Neural progenitor cell (in vitro differentiated cells): ENCODE measurements at places on chromosomes 7 and 10. TPM values are rescaled to one million over a fixed set of nuclear protein-coding genes. Genes with fewer than 3 reads are reported as not detected.
A peak's percentile ranks its signal among the peaks of the same experiment; 100 is the strongest.

DNA sequence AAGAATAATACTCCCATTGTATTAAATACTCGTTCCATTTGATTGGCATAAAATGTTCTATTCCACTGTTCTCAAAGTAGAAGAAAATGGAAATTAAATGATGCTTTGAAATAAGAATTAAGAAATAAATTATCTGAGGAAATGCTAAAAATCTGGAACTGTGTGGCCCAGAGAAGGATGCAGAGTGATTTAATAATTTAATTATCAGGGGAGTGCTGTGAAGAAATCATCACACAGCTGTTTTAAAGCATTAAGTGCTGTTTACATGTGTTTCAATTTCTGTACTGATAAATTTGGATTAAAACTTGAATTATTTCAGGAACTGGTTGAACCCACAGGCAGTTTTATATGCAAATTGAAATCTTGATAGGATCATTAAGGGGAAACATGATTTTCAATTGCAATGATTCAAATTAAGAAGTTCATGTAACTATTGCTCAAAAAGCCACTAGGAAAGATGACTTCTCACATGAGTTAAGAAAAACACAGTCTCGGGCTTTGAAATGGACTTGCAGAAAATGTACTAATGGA lies 56.3 kb downstream of the COL28A1 start:
- DNase-seq, result no peak

DNA sequence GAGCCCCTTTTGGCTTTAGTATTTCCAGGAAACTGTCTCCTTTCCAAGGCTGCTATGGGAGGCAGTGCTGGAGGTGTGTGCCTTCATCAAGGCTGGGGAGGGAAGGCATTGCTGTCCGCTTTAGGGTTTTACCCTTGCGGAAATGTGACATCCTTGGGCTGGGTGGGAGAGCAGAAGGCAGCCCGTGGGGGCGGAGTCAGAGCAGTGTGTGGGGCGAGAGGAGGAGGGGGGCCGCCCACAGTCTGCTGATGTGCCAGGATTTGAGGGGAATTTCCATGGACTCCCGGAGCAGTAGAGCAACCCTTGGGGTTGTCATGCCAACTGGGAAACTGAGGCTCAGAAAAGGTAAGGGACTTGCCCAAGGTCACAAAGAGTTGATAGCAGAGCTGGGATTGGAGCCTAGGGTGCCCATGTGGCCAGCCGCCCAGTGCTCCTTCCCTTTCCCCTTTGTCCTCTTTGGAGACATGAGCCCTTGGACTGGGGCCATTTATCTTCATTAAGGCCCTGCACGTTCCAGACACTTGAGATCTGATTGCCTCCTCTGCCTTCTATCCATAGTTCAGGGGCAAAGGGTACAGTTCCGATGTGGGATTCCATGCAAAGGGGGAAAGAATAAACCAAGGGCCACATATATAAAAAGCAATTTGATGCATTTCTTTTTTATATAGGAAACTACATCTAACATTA lies 22.2 kb downstream of the TSPAN15 start:
- no peak for DNase-seq

GRCh38 chr7:88391247-88391646 lies 84.6 kb upstream of the STEAP4 start:
- DNase-seq, result no peak

- no peak for DNase-seq
Measured at GRCh38 chr10:124560377-124561105, 98.9 kb downstream of the LHPP start.

- DNase-seq, result no peak
Measured at GRCh38 chr10:71815515-71816130, 35.4 kb downstream of the PSAP start.

The OR2A12 gene
- not detected in 2 replicates for total RNA-seq

DNA sequence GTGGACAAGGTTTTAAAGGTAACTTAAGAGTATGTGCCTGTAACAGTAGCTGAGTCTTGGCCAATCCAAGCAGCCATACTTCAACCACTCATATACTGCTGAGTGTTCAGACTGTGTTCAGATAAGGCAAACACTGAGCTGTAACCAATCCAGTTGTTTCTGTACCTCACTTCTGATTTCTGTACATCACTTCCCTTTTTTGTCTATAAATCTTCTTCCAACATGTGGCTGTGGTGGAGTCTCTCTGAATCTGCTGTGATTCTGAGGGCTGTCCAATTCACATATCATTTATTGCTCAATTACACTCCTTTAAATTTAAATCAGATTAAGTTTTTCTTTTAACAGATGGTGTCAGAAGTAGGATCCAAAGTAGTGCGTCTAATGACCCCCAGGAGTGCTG lies 149.5 kb upstream of the PHF14 start:
- no peak for DNase-seq

The PITRM1 gene
- total RNA-seq, result 27.2 and 38.0 TPM in 2 replicates

The MYO1G gene
- total RNA-seq, result 0.03 TPM in 1 of 2 replicates, not detected in the other

GRCh38 chr7:42315103-42315502 lies 78.1 kb upstream of the GLI3 start:
- no peak for DNase-seq

The GIMAP8 gene
- total RNA-seq, result not detected in 2 replicates

DNA sequence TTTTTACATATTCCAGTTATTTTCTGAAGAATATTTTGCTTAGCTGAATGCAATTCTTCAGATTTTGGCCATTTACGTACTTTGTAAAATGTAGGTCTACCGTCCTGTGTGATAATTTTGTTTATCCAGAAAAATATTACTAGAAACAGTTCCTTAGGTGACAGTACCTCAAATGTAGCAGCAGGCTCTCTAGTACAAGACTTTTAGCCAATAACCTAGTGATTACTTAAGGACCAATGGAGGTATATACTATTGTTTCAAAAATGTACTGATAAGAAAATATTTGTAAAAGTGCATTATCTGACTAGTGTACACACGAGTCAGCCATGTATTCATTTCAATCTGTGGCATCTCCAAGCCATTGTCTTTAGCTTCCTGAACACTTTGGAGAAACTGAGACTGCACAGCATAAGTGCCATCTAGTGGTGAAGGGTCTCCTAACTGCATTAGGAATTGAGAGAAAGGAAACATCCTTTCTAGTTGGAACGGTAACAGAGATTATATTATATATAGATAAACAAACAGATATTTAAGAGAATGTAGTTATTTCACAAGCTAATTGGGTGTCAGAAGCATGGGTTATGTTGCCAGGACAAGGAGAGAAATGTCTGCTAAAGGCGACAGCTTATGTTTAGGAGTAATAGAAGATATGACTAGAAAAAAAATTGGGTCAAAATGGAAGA lies 23.7 kb downstream of the RTKN2 start:
- DNase-seq, result peak; percentile 60
